ENCODE measurements at places on chromosomes 6 and 20.

- no peak for DNase-seq
Observed at GRCh38 chr6:84651583-84651982, 112.8 kb downstream of the TBX18 start.

DNA sequence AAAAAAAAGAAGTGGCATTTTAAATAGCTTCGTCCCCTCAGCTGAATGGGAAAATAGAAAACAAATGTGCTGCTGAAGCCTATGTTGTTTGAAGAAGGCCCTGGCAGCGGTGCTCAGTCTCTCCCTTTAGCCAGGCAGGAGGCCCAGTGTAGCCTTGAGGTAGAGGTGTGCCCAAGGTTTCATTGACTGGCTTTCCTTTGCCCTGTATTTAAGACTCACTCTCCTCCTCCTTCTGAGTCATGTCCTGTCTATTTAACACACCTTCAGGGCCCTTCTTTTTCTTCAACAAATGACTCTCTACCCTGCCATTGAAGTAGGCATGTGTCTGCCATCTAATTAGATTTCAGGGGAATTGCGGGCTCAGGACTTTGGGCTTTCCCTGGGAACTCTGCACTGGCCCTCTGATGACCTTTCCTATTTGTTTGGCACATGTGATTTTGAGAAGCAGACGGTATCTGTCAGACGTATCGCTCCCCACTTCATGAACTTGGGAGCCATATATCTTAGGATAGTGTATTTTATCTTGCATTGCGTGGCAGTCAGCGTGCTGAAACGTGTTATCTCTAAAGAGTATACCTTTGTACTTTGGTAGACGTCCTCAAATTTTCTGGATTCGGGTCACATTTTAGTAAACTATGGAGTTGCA, 4.3 kb downstream of the TJAP1 start:
- no peak for DNase-seq

GRCh38 chr6:165129086-165129485, 180.3 kb downstream of the C6orf118 start:
- DNase-seq = no peak

DNA sequence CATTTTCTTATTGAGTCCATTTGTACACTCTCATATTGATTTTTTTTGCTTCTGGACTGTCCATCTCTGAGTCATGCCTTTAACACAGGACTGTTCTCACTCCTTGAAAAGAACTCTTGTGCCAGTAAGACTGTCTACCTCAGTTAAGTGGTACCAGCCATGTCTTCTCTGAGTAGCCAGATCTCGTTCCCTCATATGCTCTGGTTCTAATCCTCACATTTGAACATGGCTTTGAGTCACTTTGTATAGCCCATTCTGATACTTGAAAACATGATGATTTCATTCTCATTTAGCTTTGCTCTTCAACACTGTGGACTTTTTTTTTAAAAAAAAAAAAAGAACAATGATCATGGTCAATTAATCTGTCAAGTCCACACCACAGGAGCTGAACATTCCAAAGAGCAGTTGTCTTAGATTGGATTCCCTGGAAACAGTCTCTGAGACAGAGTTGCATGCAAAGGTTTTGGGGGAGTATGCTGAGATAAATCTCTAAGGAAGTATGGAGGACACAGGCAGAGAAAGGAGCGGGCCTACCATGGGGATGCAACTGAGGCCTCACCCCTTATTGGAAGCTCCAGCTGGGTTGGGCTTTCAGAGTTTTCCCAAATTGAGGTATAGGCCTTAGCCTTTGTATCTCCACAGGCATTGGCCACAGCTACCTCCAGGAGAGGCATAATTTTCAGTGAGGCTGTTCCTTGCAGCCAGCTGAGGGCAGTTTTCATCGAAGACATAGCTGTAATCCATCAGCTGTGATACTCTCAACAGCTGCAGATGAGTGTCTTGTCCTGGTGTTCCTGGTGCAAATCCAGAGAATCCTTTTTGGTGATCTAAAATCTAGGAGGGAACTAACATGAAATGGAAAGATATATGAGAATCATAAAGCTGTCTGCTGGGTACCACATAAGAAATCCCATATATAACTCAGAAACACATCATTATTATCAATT, 6.0 kb upstream of the PTCHD4 start:
- DNase-seq = no peak

DNA sequence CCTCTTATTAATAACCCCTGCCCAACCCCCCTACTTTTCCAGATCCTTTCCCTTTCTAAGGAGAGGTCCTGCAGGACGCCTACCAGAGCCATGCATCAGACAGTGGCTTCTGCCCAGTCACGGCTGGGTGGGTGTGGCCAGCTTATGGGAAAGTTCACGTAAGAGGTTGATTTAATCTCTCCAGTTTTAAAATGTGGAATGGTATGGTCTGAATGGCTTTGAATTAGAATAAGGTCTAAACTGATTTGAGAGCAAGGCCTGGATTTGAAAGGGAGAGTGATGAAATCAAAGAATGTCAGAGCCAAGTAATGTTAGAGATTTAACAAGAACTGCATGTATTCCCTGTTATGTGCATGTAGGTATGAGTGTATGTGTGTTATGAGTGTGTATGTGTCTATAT, 275.7 kb downstream of the PAX1 start:
- no peak for DNase-seq

- DNase-seq = no peak
Observed at GRCh38 chr6:71400852-71401251, 112.2 kb downstream of the OGFRL1 start.

GRCh38 chr6:47290124-47290834, 19.4 kb downstream of the TNFRSF21 start:
- DNase-seq = no peak

GRCh38 chr20:41615676-41616075, 2.5 kb downstream of the CHD6 start:
- DNase-seq = no peak

DNA sequence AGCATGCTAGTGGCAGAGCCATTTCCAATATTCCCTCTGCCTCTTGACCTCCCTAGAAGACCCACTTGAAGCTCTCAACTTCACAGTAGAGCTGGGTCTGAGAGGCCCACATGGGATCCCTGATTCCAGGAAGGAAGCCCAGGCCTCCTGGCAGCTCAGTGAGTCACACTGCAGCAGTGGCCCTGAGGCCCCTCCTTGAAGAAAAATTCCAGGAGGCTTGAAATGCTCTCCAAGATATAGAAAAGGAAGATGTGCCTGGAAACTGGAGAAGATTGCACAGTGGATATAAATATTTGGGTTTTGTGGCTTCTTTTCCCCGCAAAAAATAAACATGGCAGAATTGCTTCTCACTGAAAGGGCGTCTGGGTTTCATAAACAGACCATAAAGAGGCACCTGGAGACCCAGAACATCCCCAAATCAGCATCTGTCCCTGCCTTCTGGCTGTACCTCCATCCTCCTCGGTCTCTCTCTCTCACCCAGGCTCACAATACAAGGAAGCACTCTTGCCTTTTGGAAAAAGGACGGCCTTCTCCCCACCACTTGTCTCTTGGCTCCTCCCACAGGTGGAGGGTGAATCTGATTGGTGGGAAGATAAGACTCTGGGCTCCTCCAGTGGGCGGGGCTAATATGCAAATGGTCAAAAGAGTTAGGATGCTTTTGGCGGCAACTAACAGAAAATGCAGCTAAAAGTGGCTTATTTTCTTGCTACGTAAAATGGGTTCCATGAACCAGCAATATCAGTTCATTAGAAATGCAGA, 200.0 kb upstream of the SULF2 start:
- no peak for DNase-seq

- no peak for DNase-seq
Observed at GRCh38 chr6:80642452-80642851, 536.0 kb downstream of the BCKDHB start.

DNA sequence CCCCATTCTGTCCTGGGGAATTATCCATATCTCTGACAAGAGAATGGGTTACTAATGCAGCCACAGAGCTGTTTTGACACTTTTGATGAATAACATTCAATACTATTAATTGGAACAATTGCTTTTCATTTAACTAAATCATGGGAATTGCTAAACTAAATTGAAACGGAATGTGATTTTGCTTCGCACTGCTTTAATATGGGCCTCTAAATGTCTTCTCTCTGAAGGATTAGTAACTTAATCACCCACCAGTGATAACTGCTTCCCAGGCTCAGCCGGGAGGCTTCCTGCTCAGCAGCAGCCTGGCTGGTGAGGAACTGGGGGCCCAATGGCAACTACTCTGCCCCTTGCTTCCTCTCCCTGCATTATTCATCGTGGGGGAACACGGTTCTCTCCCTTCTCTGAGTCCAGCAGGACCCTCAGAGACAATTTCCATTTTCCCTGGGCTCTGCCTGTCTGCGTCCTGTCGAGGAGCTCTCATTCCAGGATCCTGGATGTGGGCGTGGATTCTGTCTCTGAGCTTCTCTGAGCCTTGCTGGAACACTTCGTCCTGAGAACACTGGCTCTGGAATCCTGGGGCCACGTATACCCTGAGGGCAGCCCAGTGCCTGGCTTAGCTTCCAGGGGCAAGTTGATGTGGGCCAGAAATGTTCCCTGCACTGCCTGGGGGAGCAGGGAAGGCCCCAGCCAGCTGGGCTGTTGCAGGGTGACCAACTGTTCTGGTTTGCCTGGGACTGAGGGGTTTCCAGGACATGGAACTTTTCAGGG, 308.9 kb downstream of the DHX35 start:
- no peak for DNase-seq

DNA sequence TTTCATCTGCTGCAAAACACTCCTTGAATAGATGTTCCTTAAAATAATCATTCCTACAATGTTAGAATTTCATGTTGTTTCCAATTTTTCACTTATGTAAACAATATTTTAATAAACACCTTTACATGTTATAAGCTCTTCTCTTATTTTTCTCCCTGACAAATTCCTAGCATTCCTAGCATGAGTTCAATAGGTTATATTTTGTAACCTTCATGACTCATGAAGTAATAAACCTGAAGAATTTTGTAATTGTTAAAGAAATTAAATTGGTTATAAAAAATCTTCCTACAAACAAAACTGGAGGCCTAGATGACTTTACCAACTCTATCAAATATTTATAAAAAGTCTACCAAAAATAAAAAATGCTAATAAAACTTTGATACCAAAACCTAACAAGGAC, 66.3 kb downstream of the NT5E start:
- DNase-seq = no peak

- DNase-seq = no peak
Observed at GRCh38 chr6:146224988-146225387, 196.1 kb downstream of the GRM1 start.

DNA sequence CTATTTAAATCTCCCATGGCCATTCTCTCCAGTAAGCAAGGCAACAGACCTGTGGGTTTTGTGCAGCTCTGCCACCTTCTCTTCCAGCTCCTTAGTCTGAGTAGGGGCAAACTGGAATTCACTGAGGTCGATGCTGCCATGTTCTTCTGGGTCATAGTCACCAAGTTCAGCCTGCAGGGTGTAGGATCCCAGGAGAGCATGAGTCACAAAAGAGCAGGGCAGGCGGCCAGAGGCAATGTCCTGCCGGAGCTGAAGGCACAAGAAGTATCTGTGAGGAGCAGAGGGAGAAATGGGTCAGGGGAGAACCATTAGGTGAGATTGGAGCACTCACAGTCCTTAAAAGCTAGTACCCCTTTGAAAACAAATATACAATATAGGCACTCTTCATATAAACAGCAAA, 73.7 kb downstream of the SMLR1 start:
- DNase-seq = no peak

GRCh38 chr6:131844243-131844841, 36.5 kb downstream of the ENPP1 start:
- DNase-seq = no peak

DNA sequence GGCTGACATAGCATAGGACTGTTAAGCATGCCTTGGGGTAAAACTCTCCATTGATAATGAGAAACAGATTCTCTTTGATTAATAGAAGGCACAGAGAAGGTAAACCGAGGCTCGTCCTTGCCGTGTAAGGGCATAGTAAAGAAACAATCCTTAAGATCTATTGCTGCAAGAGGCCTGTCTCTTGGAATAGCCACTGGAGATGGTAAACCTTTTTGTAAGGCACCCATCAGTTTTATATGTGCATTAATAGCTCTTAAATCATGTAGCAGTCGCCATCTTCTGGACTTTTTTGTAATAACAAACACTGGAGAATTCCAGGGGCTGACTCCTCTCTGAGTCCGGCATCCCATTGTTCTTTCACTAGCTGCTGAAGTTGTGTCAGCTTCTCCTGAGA, 8.4 kb upstream of the ABHD12 start:
- DNase-seq = no peak

DNA sequence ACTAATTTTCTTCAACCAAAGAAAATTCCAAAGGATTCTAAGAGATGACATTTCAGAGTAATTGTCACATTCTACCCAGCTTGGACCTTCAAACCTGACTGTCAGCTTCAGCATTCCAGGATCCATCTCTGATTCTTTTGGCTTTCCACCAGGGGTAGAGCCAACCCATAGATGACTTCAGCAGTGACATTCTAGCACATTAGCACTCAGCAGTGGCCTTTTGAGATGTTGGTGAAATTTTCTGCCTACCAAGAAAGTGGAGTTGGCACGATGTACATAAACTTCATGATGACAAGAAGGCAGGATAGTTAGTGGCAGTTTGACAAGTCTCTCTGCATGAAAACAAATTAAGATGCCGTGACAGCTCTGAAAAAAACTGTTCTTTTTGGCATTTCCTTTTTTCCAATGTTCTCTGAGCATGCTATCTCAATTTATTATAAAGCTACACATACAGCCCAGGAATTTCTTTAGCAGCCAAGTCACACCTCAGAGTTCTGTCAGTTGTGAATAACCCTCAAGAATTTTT, 466.5 kb upstream of the RNF217 start:
- no peak for DNase-seq

DNA sequence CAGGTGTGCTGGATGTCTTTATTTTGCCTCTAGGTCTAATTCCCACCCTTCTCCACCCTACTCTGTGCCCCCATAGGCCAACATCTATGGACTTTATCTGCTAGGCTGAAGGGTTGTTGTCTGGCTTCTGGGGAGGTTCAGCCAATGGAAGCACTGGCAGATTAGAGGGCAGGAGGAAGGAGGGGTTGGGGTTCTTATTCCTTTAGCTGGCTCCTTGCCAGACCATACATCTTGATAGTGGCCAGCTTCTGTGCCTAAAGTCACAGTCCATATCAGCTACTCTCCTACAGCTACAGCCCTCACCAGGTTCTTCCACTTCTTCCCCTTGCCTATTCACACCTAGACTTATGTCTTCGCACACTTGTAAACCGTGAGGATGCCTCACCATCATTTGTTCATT, 41.1 kb downstream of the ROS1 start:
- DNase-seq = no peak

GRCh38 chr6:23388086-23388783, 737.8 kb upstream of the NRSN1 start:
- DNase-seq = no peak

GRCh38 chr20:18929800-18930199, 116.2 kb downstream of the SCP2D1 start:
- DNase-seq = no peak

All from T-helper 9 cell (primary cell).